ENCODE measurements at places on chromosomes 6 and 20.
A peak's percentile ranks its signal among the peaks of the same experiment; 100 is the strongest.

DNA sequence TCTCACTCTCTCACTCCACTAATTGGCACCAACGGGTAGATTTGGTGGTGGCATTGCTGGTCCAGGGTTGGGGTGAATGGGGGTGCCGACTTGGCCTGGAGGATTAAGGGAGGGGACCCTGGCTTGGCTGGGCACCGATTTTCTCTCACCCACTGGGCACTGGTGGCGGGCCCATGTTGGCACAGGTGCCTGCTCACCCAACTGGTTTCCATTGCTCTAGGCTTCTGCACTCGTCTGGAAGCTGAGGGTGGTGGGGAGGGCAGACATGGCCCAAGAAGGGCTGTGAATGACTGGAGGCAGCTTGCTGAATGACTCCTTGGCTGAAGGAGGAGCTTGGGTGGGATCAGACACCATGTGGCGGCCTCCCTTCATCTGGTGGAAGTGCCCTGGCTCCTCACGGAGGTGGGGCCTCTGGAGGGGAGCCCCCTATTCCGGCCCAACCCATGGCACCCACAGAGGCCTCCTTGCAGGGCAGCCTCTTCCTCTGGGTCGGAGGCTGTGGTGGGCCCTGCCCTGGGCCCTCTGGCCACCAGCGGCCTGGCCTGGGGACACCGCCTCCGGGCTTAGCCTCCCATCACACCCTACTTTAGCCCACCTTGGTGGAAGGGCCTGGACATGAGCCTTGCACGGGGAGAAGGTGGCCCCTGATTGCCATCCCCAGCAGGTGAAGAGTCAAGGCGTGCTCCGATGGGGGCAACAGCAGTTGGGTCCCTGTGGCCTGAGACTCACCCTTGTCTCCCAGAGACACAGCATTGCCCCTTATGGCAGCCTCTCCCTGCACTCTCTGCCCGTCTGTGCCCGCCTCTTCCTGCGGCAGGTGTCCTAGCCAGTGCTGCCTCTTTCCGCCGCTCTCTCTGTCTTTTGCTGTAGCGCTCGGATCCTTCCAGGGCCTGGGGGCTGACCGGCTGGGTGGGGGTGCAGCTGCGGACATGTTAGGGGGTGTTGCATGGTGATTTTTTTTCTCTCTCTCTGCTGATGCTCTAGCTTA, 11.2 kb downstream of the VEGFA start:
- no peak for DNase-seq

GRCh38 chr6:143971482-143972205, 36.4 kb downstream of the PLAGL1 start:
- DNase-seq = no peak

DNA sequence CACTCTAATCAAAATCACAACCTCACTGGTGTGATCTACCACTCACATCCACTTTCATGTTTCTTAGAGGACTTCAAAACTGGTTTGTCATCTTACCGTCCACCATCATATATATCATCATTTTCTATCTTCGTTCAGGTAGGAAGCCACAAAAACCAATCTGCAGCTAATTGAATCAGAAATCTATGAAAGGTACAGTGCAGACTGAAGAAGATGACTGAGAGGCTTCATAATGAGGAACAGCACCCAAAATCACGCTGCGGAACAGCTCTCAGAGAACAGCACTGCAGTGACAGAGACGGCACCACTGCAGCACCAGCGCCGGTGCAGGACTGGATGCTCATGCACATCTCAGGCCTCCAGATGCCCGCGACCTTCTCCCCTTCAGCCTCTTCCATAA, 13.0 kb downstream of the GMDS start:
- no peak for DNase-seq

GRCh38 chr6:154106251-154106650, 67.2 kb downstream of the OPRM1 start:
- no peak for DNase-seq

- DNase-seq = no peak
Measured at GRCh38 chr6:103872678-103873077, 987.0 kb downstream of the HACE1 start.

- no peak for DNase-seq
Measured at GRCh38 chr6:165146456-165146855, 162.9 kb downstream of the C6orf118 start.

DNA sequence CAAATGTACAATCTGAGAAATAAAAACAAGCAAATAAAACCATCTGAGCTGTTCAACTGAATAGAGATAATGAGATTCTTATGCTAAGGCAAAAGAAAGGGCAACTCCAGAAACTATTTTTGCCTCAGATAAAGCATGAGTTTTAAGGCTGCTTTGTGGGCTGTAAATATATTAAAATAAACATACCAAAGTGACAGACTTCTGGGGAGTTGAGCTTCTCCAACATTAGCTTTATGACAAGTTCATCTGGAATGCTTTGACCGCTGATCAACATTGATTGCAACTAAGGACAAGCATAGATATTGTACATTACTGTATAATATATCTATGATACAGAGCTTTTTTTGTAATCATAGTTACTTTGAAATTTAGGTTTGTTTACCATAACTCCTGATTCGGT, 19.3 kb downstream of the AK9 start:
- DNase-seq = no peak

GRCh38 chr20:61192337-61192950, 59.6 kb upstream of the CDH4 start:
- no peak for DNase-seq

DNA sequence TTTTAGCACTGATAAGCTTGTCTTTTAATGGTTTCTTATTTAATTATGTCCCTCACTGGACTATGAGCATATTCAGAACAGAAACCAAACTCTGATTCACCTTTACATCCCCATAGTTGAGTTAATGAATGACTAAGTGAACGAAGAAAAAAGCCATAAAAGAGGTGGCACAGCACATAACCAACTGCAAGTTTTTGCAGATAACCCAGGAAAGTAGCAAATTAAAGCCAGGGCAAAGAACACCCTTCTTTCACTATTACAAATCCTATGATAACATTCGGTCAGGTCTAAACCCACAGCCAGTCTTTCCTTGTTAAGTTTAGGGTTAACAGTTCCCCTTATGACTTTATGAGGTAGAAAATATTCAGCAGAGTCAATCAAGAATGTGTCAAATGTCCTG, 102.7 kb downstream of the RIN2 start:
- no peak for DNase-seq

DNA sequence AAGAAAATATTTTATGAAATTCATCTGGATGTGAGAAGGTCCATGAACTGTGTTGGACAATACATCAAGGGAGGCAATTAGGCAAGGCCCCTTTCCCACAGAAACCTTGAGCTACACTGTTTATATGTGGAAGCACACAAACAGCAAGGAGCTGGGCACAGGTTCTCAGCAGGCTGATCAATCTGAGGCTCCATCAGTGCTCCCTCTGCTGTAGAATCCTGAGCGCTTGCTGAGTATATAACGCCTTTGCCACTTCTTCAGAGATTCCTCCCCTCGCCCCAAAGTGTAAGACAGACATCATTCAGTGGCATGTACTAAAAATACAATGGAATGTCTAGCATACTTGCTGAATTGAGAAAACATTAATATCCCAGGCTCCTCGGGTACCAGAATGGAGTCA, 146.9 kb downstream of the PRKN start:
- DNase-seq = no peak

- no peak for DNase-seq
Measured at GRCh38 chr6:75333676-75334200, 49.1 kb upstream of the TMEM30A start.

DNA sequence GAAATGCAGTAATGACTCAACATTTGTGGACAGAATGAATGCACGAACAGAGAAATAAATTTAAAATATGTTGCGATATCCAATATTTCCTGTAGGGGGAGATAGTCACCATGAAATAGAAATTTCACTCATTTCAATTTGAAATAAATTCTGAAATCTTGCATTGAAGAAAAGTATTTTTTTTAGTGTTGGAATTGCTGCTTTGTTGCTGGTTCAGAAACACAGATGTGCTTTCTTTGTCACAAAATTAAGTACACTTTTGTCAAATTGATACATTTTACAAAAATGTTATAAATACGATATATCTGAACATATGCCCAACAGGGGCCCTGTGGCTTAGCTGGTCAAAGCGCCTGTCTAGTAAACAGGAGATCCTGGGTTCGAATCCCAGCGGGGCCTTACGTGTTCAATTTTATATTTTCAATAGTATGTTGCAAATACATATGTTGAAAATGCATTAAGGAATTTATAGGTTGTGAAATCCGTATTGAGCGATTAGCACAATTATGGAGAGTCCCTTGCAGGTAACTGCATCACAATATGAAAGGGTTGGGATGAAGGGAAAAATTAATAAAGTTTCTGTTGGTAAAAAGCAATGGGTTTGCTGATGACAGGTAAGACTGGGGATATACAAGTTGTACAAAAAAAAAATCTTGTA, 85.4 kb upstream of the PRSS16 start:
- DNase-seq = no peak

DNA sequence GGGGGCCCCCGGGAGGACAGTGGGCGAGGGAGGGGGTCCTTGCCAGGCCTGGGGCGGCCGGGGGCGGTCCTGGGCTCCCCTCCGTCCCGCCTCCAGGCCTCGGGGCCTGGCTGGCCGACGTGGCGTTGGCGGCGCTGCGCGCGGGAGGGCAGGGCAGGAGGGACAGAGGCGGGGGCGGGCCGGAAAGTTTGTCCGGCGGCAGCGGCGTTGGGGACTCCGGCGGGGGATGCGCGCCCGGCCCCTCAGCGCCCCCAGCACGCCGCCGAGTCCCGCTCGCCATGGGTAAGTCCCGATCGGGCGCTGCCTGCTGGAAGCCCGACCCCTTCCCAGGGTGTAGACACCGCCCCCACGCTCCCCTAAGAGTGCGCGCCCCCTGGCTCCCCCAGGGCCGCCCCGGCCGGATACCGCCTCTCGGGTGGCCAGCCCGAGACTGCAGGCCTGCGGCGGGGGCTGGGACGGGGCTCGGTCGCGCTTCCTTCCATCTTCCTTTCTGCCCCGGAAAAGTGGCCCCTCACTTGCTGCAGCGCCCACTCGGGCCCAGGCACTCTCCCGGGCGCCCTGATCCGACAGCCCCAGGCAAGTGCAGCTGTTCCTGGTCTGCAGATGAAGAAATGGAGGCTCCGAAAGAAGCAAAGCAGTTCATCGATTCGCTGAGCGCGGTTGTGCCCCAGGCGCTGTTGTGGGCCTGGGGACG, at the start of gene SLC2A10:
Gene SLC2A10, plus strand, starts transcription at position 191 of the 694 bp plus-strand sequence. Its CDS starts 88 bp downstream, at position 279.
- peak; percentile 78 for DNase-seq

GRCh38 chr6:84921891-84922290, 157.5 kb upstream of the TBX18 start:
- no peak for DNase-seq

DNA sequence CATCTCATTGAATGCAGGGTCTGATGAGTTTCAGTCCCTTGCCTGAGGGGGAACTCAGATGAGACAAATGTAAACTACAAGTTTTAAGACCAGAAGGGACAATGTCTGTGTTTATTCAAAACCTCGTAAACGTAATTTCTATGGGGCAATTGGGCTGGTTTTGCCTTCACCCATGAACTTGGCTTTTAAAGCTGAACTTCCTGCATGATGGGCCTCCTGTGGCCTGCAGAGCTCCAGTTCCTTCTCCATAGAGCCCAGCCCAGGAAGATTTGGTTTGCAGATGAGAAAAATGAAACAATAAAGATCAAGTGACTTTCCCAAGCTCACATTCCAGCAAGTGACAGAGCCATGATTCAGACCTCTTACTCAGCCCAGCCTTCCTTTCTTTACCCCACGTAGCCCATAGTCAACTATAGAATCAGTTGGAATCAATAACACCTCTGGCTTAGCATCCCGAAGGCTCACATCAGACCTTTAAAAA, 612.3 kb downstream of the UTRN start:
- DNase-seq = no peak

GRCh38 chr20:63002511-63002910, 4.3 kb downstream of the BHLHE23 start:
- peak; percentile 18 for DNase-seq

DNA sequence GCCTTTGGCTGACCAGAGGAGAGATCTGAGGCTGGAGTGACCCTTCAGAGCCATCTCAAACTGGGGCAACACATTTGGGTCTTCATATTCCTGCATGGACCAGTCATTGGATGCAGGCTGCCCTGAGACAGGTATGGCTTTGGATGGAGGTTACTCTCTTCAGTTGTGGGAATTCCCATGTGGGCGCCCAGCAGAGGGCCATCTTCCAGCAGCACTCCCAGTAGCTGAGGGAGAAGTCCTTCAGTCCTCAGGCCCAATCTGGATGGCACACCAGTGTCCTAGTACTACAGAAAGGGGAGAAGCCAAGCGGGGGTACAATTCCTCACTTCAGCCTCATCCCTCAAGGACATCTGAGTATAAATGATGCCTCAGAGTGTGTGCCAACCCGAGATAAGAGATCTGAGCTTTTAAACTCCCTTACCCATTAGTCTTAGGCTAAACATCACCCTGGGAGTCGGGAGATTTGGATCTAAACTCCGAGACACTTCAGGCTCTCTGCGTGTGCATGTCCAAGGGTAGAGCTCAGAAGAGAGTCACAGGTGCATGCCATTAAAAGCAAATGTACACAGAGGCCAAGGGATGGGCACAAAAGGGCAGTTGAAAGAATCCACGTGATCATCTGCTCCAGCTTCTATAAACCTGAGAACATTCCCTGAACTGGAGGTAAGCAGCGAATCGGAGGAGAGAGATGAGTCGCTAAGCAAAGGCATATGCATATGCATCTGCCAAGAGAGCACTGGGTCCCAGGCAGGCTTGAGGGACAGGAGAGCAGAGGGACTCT, 204.6 kb downstream of the CD83 start:
- DNase-seq = no peak

- DNase-seq = no peak
Measured at GRCh38 chr20:44018259-44018941, 103.7 kb downstream of the TOX2 start.

- DNase-seq = no peak
Measured at GRCh38 chr6:149934249-149935156, 7.3 kb upstream of the ULBP2 start.

DNA sequence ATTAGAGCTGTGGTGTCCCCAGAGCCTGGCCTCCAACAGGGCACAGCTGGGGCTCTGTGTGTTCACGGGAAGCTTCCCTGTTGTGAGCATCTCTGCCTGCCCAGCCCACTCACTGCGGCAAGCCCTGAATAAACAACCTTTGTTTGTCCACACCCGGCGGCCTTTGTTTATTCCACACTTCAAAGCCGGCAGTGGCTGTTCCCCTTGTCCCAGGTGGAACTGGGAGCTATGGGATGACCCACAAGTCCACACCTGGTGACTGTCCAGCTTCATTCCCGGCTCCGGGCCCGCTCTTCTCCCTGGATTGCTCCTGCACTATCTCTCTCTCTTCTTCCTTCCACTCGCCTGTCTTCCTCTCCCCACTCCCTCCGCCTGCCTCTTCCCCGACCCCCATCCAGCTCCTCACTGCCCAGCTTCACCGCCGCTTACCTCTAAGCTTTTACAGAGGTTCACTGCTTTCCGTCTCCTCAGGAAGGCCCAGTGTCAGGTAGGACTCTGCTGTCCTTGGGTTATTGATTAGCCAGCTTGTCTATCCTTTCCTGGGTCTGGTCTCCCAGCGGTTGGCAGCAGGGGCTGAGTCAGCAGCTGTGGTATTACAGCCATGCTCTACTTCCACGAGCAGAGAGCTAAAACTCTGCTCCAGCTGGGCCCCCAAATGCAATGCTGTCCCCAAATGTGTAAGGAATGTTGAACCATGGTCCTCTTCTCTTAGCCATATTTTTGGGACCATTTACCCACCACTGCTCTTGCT, 17.8 kb downstream of the DACT2 start:
- no peak for DNase-seq

GRCh38 chr6:17907406-17908229, 79.8 kb downstream of the KIF13A start:
- peak; percentile 78 for DNase-seq

- no peak for DNase-seq
Measured at GRCh38 chr20:45857882-45858216, 435 bp downstream of the ZSWIM3 start.

- no peak for DNase-seq
Measured at GRCh38 chr6:159633196-159633595, 59.8 kb downstream of the SOD2 start.

- DNase-seq = peak; percentile 84
Measured at GRCh38 chr20:3786126-3786484, 435 bp downstream of the CENPB start.
